ENCODE measurements at places on chromosomes 4 and X.

GRCh38 chr4:56739066-56739777 lies 58.1 kb upstream of the HOPX start:
- DNase-seq, result no peak

DNA sequence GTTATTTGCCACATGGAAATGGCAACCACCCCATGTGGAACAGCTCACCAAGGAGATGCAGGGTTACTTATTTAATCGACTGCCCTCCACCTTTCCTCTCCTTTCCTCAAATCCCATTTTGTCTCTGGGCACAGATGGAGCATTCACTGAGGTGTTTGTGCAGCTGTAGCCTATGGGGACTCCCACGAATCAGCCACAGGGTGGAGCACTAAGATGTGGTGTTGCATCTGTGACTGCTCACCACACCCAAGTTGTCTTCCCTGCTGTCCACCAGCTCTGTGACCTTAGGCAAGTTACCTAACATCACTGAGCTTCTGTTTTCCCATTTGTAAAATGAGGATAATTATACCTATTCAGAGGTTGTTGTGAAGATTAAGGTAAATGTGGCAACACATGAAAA lies 252.4 kb upstream of the CPEB2 start:
- no peak for DNase-seq

- DNase-seq, result no peak
These were observed 45.5 kb downstream of the TMEM144 start for GRCh38 chr4:158255727-158256324.

DNA sequence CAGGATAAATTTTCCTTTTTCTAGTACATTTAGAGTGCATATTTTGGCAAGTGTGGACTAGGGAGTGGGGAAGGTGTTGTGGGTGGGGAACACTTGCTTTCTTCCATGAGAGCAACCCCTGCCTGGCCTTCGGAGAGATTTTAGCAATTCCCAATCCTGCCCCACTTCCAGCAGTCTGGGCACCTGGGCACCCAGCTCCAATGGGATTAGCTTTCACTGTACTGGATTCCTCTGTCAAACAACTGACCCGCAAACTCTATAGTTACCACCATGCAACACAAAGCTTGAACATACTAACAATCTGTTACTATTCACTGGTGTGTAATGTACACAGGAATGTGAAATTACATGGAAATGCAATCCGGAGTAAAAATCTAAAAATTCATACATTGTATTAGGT lies 50.3 kb downstream of the SH3RF1 start:
- DNase-seq, result no peak

DNA sequence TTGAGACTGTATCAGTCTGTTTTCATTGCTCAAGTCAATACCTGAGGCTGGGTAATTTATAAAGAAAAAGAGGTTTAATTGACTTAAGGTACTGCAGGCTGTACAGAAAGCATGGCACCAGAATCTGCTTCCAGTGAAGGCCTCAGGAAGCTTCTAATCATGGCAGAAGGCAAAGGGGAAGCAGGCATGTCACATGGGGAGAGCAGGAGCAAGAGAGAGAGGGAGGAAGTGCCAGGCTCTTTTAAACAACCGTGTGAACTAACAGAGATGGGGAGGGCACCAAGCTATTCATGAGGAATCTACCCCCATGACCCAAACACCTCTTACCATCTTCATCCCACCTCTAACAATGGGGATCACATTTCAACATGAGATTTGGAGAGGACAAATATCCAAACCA lies 7.2 kb upstream of the TMEM131L start:
- DNase-seq, result no peak

GRCh38 chr4:42478946-42479345 lies 81.7 kb downstream of the SHISA3 start:
- no peak for DNase-seq

GRCh38 chrX:23811108-23811651 lies 28.2 kb downstream of the SAT1 start:
- no peak for DNase-seq

GRCh38 chrX:118963159-118963558 lies 11.3 kb upstream of the LONRF3 start:
- DNase-seq, result no peak

DNA sequence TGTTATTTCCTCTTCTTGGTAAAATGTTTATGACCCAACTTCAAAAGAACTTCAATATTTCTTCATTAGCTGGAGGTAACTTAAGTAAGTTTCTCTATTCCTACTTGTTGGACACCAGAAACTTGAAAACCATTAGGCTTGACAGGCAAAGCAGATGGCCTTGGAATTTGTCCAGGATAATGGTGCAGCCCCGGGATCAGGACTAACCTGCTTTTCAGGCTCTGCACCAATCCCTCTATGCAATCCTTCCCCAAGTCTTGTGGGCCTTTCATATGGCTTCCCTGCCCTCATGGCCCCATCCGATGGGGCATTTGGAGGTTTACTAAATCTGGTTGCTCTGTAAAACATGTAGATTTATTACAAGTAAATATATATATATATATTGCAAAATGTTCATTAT lies 68.5 kb downstream of the SPINK2 start:
- no peak for DNase-seq

DNA sequence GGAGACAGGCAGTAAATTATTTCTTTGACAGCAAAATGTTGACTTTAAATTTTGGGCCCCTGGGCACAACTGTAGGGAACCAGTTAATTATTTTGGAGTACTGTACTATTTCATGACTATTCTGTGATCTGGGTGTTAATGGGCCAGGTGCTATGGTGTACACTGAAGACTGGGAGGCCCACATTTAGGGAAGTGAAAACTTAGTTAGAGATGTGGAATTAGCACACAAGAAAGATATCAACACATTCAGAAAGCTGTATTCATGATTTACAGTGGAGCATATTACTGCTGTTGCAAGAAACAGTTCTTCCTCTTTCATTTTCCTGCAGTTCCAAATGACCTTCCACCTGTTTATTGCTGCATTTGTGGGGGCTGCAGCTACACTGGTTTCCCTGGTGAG lies 12.4 kb downstream of the PLP1 start:
- DNase-seq, result no peak

DNA sequence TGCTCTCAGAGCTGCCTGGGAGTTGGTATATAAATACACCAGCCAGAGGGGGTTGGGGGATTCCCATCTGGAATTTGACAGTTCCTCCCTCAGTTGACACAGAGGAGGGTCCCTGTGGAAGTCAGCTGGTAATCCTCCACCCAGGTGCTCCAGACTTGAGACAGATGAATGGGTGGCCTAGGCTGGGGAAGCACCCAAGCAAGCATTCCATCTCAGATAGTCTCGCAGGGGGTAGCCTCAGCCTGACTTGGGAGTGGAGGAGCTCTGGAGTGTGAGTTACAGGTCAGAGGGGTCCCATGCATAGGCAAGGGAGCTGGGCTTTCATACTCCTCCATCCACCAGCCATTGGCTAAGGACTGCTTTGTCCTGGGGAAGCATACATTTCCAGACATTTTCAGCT lies 229.3 kb upstream of the BCOR start:
- no peak for DNase-seq

GRCh38 chrX:137166591-137166990 lies 132.8 kb upstream of the GPR101 start:
- DNase-seq, result peak; percentile 3

GRCh38 chrX:107978071-107978470 lies 4.1 kb downstream of the TEX13B start:
- no peak for DNase-seq

DNA sequence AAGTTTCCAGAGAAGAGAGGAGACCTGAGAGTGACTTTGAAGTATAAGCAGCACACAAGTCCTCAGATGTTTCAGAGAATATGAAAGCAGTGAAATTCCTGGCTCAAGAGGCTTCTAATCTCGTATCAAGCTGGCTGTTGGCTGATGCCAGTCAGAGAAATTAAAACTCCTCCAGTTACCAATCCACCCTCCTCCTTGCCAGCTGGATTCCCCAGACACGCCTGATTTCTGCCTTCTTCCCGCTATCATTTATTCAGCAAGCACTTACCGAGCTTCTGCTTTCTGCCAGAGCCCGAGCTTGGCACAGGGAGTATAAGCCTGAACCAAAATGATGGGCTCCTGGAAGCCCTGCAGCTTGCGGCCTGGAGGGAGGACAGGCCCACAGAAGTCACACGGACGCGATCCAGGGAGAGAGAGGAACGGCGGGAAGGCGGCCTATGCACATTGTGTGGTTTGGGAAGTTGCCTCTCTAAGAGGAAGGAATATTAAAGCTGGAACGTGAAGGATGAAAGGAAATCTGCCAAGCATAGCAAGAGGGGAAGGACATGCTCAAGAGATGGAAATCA lies 102.4 kb upstream of the TBL1X start:
- no peak for DNase-seq

GRCh38 chr4:33722254-33722653 lies 2522.1 kb downstream of the ARAP2 start:
- DNase-seq, result no peak

GRCh38 chr4:68299492-68300457 lies 50.1 kb downstream of the YTHDC1 start:
- peak; percentile 9 for DNase-seq

GRCh38 chrX:114985967-114986592 lies 31.3 kb downstream of the IL13RA2 start:
- no peak for DNase-seq

- no peak for DNase-seq
These were observed 29.1 kb upstream of the GALNT7 start for GRCh38 chr4:173139561-173139960.

- DNase-seq, result no peak
These were observed 623.5 kb downstream of the FSTL5 start for GRCh38 chr4:161540265-161540664.

GRCh38 chrX:68652326-68653170 lies 5.1 kb downstream of the STARD8 start:
- no peak for DNase-seq

DNA sequence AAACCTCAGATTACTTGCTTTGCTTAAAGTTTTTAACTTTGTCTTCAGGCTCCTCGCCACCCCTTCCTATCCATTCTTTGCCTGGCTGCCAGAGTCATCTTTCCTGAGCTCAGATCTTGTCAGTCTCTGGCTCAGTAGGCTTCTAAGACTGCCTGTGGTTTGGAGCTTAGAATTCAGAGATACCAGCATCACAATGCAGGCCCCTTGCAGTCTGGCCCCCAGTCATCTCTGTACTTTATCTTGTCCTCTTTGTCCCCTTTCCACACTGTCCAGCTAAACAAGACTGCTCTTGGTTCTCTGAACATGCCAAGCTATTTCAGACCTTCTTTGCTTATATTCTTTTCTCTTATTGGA lies 3.0 kb downstream of the KIAA0232 start:
- DNase-seq, result no peak
